ENCODE measurements at places on chromosomes 12 and 14.

GRCh38 chr14:73759183-73759713, 45.1 kb upstream of the PNMA1 start:
- peak; percentile 47 for DNase-seq

- DNase-seq = no peak
These were observed 926.9 kb downstream of the TMTC2 start for GRCh38 chr12:83613586-83614110.

GRCh38 chr14:20460458-20461224, 593 bp downstream of the PIP4P1 start:
- peak; percentile 54 for DNase-seq

DNA sequence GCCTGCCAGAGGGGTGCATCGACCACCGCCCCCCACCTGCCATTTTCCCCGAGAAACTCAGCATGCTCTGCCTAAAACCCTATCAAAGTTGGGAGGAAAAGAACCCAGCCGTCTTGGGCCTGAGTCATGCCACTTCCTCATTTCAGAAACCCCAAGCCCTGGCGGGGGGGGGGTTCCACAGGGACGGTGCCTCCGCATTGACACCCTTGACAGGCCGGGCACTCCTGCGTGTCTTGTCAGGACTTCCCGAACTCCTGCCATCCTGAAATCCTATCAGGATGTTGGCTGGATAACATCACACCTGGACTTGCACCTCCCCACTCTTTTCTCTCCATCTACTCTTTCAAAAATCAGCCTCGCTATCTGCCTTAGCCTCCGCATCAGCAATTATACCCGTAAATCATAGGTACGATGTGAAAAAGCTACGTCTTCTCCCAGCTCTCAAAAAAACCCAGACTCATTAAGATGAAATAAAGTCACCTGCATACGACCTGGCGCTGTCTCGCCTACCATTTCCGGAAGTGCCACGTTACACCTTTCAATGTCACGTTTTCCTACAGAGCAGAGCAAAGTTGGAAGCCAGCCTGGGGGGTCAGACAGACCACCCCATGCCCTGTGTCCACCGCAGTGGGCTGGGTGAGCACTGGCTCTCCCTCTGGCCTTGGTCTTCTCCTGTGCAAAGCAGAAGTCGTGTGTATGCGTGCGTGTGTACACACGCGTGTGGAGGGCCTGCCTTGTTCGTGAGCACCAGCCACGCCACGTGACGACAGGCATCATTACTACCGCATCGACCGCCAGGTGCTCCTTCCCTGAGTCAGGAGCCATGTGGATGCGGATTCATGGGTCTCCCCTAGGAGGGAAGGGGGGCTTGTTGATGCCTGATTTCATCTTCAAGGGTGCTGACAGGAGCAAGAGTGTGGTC, 96.7 kb downstream of the RFLNA start:
- no peak for DNase-seq

DNA sequence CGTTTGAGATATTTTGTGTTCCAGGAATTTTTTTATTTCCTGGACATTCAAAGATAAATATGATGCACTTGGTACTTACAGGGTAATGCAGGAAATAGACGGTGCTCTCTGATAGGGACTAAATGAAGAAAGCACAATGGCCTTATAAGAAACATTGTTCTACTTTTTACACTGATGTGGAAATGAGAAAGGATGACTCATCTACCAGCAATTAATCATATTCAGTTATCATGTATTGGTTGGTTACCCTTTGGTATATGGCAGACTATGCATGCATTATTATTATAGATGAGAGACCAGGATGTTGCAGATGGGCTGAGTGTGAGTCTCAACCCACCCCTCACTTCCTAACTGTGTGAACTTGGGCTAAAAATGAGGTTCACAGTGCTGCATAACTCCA, 222.2 kb downstream of the FLRT2 start:
- no peak for DNase-seq

DNA sequence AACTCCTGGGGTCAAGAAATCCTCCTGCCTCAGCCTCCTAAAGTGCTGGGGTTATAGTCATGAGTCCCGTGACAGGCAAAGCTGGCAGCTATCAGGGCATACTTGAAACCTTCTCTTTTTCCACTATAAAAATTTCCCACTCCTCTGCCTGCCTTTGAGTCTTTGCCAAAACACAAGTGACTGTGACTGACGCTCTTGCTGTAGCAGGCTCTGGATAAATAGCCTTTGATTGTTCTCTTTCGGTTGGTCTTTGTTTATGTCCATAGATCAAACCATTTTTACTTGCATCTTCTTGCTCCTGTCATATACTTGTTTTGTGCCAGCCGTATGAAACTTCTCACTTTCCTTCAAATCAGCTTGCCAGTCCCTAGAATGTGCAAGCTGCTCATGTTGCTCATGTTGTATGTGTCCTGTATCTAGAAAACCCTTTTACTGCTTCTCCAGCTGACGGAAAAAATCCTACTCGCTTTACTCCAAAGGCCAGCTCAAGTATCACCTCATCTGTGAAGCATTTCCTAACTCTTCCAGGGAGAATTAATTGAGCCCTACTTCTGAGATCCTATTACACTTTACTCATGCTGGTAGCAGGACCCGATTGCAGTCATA, 73.1 kb downstream of the RESF1 start:
- DNase-seq = no peak

- DNase-seq = no peak
These were observed 274.7 kb downstream of the SLC6A15 start for GRCh38 chr12:84637926-84638325.

DNA sequence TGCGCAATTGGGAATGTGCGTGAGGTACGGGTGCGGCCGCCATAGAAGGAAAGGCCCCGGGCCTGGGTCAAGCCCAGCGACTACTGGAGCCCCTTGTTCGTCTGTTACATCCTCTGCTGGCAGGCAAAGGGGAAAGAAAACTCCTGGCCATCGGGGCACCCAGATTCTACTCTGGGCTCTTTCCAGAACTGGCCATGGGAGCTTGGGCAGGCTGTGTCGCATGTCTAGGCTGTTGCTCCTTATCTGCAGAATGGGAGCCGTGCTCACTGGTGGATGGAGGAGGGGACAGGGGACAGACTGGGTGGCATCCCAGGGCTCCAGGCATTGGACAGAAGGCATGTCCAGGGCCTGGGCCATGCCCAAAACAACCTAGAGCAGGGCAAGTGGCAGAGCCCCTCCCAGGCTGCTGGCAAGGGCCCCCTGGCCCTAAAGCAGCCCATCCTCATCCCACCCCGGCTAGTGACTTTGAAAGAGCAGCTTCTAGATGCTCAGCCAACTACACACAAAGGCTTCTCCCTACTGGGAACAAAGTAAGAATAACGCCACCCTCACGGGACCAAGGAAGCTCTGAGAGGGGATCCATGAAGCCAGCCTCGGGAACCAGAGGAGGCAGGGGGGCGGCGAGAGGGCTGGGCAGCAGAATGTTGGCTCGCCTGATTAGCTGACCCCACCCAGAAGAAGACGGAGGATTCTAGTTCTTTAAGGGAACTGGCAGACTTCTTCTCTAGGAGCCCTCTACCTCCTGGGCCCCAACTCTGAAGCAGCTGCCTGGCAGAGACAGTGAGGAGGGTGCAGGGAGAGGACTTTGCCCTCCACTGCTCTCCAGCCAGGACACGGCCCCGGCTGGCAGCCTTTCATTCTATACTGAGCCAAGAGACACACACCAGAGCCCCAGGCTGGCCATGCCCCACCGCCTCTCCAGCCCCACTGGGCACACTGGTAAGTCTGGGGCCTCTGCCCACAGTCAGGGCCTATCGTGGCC, 96.8 kb downstream of the SINHCAF start:
- no peak for DNase-seq

DNA sequence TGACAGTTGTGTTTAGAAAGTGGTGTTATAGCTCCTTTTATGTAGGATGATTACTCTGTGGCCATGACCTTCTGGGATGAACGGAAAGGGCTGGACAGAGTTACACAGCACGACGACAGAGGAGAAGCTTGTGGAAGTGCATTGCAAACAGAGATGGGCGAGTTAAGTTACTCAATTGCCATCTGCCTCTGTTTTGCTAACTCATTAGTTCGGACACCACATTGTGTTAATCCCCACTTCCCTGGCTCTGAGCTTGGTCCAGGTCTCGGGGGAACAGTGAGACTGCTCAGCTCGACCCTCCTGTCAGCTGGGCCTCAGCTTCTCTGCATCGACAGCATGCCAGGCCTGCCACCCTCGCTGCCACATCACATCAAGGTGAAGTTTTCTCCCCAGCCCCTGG, 408.0 kb downstream of the ZFP36L1 start:
- no peak for DNase-seq

GRCh38 chr12:10557766-10558165, 52.1 kb downstream of the EIF2S3B start:
- no peak for DNase-seq

DNA sequence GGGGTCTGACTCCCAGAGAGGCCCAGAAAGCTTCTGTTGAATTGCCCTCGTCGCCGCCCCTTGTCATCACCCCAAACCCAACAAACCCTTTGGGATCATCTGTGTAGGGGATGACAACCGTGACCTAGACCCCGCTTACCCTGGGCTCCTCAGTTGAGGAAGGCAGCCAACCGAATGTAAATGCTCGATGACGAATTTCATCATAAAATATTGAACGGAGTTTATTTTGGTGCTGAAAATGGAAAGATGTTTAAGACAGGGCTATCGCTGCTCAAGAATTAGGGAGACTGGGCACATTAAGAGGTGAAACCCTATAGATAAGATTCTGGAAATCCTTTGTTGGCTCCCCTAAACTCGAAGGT, 512 bp downstream of the ACTR10 start:
- no peak for DNase-seq

DNA sequence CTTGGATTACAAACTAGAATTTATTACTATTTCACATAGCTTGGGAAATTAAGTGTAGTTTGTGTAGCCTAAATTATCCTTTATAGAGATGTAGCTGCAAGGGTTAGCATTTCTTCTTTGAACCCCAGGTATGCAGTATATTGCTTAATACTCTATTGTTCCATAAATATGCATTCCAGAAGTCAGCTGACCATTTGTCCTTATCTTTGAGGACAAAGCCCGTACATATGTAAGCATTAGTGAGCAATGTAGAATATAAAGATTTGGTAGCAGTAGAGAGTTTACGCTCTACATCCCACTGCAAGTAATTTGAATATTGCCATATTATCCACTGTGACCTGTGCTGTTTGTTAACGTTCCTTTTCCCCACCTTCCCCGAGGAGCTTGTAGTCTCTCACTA, 26.9 kb downstream of the PPM1A start:
- no peak for DNase-seq

- no peak for DNase-seq
These were observed 392.4 kb upstream of the DCN start for GRCh38 chr12:91574975-91575374.

DNA sequence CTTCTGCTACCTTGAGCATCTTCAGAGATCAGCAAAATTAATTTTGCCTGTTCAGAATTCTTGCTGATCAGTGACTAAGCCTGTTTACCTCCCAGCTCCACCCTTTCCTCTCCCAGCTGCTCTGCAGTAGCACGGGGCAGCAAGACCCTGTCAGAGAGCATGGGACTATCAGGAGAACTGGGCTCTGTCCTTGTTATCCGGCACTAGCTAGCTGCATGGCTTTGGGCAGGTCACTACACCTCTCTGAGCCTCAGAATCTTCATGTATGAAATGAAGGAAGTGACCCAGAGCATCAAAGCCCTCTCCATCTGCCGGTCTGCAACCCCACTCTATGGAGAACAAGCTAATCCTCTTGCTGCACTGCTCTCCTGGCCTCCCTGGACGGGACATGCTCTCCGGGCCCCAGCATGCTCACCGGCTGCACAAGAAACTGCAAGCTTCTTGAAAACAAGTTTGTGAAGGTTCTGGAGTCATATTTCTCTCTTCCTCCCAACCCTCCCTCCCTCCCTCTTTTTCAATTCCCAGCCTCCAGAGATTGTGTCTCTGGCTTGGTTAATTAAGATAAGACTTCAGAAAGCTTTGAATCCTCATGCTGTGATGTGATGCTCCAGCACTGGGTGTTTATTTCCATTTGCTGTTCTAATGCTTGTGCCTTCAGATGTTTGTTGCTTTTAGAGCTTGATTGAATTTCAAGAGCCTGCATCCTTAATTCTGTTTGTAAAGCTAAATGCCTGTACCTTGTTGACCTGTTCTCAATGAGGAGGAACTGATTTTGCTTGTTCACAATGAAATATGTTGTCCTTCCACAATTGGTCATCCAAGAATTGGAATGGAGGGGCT, 101.1 kb downstream of the CRACR2A start:
- DNase-seq = no peak

Data from RKO (cell line).